ENCODE measurements at places on chromosomes 5 and 9.

DNA sequence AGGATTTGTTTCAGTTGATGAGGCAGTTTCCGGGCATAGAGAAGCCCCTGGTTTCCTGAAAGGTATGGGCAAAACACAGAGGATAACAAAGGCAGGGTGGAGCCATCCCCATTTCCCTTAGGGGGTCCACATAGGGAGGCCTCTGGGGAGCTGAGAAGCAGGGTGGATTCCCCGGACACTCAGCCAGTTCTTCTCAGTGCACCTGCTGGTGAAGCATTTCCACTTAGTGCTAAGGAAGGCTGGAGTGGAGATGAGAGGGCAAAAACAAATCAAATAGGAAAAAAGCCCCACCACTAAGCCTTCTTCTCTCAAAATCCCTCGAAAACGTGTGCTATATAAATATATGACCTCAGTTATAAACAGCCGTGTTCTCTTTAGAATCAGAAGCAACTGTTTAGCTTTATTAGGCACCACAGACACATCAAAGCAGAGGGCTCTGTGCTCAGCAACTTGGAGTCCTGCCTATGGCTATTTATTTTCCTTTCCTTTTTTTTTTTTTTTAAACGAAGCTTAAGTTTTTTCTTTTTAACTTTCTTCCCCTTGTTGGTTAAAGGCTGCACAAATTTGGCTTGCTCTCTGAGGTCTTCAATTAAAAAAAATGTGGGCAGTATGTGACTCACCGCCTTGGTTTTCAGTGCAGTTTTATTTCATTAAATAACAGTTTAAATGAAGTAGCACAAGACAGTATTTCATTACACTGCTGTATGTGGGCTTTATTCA lies 67.7 kb downstream of the PRDM6 start:
- DNase-seq = no peak

GRCh38 chr5:147017621-147018020 lies 139.1 kb upstream of the PPP2R2B start:
- DNase-seq = no peak

DNA sequence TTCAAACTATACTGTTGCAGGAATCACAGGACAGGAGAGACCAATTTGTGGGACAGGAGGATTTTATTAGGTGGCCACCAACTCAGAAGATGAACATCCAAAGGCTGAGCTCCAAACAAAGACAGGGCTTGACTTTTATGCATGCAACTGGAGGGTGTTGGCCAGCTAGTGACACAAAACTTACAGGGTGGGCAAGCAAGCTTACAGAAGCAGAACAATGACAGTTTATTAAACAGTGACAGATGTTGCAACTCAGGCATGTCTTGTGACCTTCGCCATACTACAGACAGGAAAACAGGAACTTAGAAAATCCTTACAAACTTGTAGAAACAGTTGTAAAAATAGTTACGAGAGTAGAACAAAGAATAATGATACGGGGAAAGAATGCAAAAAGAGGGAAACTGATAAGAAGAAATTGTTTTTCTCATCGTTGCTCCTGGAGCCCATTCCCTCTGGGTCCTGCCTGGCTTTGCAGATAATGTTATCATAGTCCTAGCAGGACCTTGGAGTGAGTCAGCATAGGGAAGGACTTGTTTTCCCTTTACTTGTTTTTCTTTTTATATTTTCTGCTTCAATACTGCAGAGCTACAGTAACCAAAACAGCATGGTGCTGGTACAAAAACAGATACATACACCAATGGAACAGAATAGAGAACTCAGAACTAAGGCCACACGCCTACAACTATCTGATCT lies 2083.0 kb upstream of the ACO1 start:
- no peak for DNase-seq

DNA sequence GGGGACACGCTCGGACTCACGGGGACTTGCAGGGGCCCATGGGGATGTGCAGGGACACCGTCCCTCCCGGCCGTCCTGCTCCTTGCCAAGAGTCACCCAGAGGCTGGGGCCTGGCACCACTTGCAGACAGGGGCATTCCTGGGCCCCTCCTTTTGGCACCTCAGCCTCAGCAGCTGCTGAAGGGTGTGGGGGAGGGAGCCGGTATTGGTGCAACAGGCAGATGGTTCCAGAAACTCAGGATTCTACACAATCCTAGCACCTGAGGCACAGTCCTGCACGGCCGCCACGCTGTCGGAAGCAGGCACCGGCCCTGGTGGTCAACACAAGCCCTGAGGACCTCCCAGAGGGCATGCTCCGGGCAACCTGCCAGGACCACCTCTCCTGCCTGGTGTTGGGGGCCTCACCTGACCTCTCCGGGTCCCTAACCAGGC lies 19.3 kb upstream of the SLC12A7 start:
- DNase-seq = no peak

DNA sequence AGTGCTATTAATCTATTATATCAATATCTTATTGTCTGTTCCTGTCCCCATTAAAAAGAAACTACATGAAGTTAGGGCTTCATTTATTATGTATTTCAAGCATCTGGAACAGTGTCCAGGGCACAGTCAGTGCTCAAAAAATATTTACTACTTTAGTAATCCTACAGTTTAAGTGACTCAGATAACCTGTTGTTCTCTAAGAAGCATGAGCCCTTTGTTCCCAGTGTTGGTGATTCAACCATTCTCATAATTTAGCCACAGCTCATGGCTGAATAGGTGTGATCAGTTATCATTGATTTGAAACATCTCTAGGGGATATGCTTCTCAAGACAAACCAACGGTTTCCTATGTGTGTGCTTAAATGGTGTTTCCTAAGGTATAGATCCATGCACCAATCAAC lies 292.7 kb downstream of the TMEM167A start:
- DNase-seq = no peak

DNA sequence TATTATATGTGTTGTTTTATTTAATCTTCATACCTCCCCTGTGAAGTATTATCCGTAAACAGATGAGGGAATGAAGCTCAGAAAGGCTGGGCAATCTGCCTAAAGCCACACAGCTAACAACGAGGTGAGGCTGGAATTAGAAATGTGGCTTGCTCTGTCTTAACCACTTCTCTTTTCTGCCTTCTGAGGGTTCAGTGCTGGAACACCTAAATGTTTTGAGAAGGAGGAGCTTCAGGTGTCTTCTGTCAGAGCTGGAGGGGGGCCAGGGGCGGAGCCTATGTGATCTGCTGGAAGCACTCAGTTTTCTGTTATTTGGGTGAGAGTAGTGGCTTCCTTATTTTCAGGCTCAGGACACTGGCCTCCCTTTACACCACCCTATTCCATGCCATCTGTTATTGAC lies 35.0 kb upstream of the ARAP3 start:
- DNase-seq = no peak

- no peak for DNase-seq
Measured at GRCh38 chr5:15285901-15286583, 213.9 kb upstream of the FBXL7 start.

DNA sequence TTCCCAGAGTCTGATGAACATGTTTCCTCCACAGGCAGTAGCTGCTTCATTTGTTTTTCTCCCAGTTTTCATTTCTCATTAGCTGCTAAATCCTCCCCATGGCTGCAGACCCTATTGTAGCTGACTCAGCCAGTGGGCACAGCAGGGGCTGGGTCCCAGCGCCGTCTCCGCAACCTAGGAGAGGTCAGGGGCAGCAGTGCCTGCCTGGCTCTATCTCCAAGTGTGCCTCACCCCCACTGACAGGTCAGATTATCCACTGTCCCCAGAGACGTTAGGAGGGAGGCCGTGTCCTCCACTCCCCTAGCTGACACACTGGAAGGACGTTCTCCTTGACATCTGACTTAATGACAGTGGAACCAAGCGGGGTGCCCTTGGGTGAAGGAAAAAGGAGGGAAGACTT lies 31.1 kb downstream of the KCNIP1 start:
- no peak for DNase-seq

- DNase-seq = no peak
Measured at GRCh38 chr9:16484744-16485143, 385.7 kb downstream of the BNC2 start.

- DNase-seq = no peak
Measured at GRCh38 chr5:151174612-151175101, 17.1 kb upstream of the ANXA6 start.

- DNase-seq = no peak
Measured at GRCh38 chr9:31336386-31336785, 1048.1 kb upstream of the ACO1 start.

DNA sequence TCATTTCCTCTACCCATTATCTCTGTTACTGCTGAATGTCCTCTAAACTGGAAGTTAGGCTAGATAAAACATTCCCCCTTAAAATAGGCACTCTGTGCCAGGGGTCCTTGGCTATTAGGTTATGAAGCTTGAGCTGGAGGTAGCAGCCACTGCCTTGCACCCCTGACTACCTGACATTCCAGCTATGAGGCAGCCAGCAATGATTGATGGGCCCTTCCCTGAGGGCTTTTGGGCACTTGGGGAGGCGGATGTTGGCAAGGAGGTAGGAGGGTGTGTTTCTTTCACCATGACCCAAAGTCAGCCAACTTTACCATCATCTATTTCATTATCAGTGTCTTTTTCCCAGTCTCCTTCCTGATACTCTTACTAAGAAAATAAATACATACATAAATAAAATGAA lies 17.1 kb downstream of the TARS1 start:
- DNase-seq = no peak

DNA sequence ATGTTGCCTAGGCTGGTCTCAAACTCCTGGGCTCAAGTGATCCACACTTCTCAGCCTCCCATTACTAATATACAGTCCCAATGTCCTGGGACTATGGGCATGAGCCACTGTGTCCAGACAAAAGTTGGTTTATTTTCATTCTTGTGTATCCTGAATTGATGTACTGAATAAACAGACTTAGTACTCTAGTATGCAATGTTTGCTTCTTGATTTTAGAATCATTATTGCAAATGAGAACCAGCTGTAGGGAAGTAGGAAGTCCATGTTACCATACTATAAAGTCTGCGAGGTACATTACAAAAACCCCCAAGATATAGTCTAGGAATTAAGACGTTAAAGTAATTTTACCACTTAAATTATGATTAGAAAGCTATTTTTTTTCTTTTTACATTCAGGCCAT lies 334.6 kb upstream of the KLF9 start:
- DNase-seq = no peak
